Epithelial cell of alveolus of lung (primary cell): ENCODE measurements at places on chromosomes 6 and 20. TPM values are rescaled to one million over a fixed set of nuclear protein-coding genes. Genes with fewer than 3 reads are reported as not detected.

The SGK2 gene
- not detected in 2 replicates for total RNA-seq

The SCRT2 gene
- not detected in 2 replicates for total RNA-seq

The ADGRF1 gene
- not detected in 2 replicates for total RNA-seq

The HCK gene
- total RNA-seq = not detected in 2 replicates

The SRMS gene
- total RNA-seq = not detected in 2 replicates

The ZNF341 gene
- 0.88 and 2.8 TPM in 2 replicates for total RNA-seq

The SIRPA gene
- total RNA-seq = 26.3 and 31.5 TPM in 2 replicates

The PLCB1 gene
- 4.9 and 7.0 TPM in 2 replicates for total RNA-seq

The SSTR4 gene
- total RNA-seq = not detected in 2 replicates

The TOX2 gene
- total RNA-seq = 50.7 and 78.0 TPM in 2 replicates

The MMUT gene
- 9.4 and 13.7 TPM in 2 replicates for total RNA-seq

The ATRN gene
- total RNA-seq = 26.8 and 38.3 TPM in 2 replicates

The TNXB gene
- total RNA-seq = 0.52 and 34.1 TPM in 2 replicates

The ZNF334 gene
- total RNA-seq = 1.8 and 4.6 TPM in 2 replicates

The PI16 gene
- under 0.01 TPM in 1 of 2 replicates, not detected in the other for total RNA-seq

The SCP2D1 gene
- not detected in 2 replicates for total RNA-seq

The PGK2 gene
- total RNA-seq = not detected in 2 replicates

The VSTM2L gene
- total RNA-seq = 1.8 and 6.1 TPM in 2 replicates

The HLA-DQA1 gene
- total RNA-seq = not detected in 2 replicates

The TREML1 gene
- total RNA-seq = not detected in 2 replicates

The LST1 gene
- total RNA-seq = 0.08 TPM in 1 of 2 replicates, not detected in the other

The SLC17A3 gene
- total RNA-seq = not detected in 2 replicates

The SLC44A4 gene
- total RNA-seq = 1.0 TPM in 1 of 2 replicates, not detected in the other

The TTLL9 gene
- not detected in 2 replicates for total RNA-seq

The TXLNB gene
- under 0.01 and 0.40 TPM in 2 replicates for total RNA-seq

The NFATC2 gene
- 1.2 TPM in 1 of 2 replicates, not detected in the other for total RNA-seq

The FKBP1C gene
- total RNA-seq = 0.48 and 0.65 TPM in 2 replicates

The ABHD16B gene
- not detected in 2 replicates for total RNA-seq

The ADGRF4 gene
- total RNA-seq = 0.91 TPM in 1 of 2 replicates, not detected in the other

The RBM24 gene
- total RNA-seq = 5.6 and 6.1 TPM in 2 replicates

The COL12A1 gene
- 110 and 455 TPM in 2 replicates for total RNA-seq

The EEF1A2 gene
- total RNA-seq = 1.3 and 1.4 TPM in 2 replicates

The FOXQ1 gene
- 0.39 and 4.9 TPM in 2 replicates for total RNA-seq

The OR2H2 gene
- not detected in 2 replicates for total RNA-seq

The DOK5 gene
- total RNA-seq = 2.1 and 4.3 TPM in 2 replicates

The SNAP25 gene
- total RNA-seq = 6.6 and 28.2 TPM in 2 replicates

The CNKSR3 gene
- total RNA-seq = 1.8 and 4.5 TPM in 2 replicates

The SLC17A2 gene
- total RNA-seq = not detected in 2 replicates

The KIF13A gene
- total RNA-seq = 13.0 and 13.2 TPM in 2 replicates

The C2 gene
- 0.65 and 4.8 TPM in 2 replicates for total RNA-seq

The OXT gene
- total RNA-seq = not detected in 2 replicates

The FLRT3 gene
- total RNA-seq = 4.8 and 7.7 TPM in 2 replicates

The MYCT1 gene
- 0.48 and 1.4 TPM in 2 replicates for total RNA-seq

The MICA gene
- total RNA-seq = 13.7 and 29.2 TPM in 2 replicates

The VSX1 gene
- not detected in 2 replicates for total RNA-seq
